ENCODE measurements at places on chromosomes 3 and 15.

- no peak for DNase-seq
Observed at GRCh38 chr3:114706591-114707232, 412.9 kb downstream of the TIGIT start.

DNA sequence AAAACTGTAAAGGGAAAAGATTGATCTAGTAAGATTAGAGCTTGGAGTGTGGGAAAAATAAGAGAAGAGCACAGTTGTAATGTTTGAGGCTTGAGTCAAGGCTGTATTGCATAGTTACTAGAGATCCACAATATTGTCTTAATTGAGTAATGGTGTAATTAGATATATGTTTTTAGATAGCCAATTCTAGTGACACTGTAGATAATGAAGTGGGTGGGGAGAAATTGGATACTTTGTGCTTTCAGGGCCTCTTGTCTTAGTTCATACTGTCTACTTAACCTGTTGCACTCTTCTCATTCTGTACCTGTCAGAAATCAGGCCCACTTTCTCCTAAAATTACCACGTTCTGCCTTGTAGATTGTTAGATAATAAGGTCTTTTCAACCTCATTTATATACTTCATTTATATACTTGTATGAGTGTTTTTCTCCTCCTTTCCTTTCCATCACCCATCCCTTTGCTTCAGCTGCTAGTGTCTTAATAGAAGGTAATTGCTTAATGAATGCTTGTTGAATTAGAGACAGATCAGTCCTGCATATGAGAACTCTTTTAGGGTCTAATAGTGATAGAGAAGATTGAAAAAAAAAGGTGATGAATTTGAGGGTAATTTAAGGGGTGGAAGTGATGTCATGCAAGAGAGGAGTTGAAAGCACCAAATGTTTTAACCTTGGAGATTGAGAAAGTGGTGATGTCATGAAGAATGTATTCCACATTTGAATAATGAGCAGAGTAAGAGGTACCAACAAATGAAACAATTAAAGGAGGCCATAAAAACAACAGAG is 32.0 kb downstream of the PIK3CA start:
- DNase-seq: no peak

- no peak for DNase-seq
Observed at GRCh38 chr15:74937272-74937589, 642 bp downstream of the COX5A start.

DNA sequence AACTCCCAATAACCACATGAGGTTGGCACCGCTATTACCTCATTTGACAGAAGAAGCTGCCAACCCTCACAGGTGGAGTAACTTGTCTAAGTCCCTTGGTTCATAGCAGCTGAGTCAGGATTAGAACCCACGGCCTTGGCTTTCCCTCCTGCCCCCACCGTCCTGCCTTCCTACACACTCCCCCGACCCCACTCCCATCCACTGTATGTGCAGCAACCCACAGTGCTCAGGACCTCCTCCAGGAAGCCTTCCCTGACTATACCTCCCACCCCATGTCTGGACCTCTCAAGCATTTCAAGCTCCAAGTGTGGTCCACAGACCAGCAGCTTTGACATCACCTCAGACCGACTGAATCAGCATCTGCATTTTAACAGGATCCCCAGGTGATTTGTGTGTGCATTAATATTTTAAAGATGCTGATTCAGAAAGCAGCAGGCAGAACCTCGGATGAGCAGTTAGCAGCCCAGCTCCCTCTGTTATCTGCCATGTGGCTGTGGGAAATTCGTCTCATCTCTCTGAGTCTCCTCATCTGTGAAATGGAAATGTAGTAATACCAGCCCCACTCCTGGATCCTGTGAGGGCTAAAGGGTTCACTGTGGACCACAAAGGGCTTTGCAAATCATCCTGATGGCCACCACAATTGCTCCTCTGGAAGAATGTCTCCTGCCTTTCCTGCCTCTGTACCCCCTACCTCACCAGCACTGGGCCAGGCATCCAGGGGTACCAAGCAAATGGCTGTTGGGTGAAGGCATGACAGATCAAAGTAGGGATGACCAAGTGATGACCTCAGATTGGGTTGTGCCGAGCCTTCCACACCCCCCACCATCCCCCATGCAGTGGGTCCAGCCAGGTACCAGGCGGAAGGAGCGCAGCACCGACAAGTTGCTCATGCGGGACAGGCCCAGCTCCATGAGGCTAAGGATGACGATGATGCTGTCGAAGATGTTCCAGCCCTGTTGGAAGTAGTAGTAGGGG is 62.7 kb downstream of the SCN5A start:
- DNase-seq: no peak

DNA sequence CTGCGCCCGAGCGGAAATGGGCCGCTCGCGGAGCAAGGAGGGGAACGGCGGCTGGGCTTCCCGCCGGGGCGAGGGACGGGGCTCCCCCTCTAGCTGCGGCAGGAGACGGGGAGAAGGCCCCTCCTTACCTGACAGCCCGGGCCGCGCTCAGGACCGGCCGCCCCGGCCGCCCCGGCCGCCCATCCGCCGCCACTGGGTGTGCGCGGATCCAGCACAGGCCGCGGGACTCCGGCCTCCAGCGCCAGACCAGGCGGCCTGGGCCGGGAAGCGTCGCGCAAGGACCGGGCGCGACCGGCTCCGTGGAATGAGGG is 296 bp downstream of the TPRA1 start:
- DNase-seq: no peak

GRCh38 chr3:11495948-11496557 is 147.7 kb downstream of the VGLL4 start:
- DNase-seq: no peak

DNA sequence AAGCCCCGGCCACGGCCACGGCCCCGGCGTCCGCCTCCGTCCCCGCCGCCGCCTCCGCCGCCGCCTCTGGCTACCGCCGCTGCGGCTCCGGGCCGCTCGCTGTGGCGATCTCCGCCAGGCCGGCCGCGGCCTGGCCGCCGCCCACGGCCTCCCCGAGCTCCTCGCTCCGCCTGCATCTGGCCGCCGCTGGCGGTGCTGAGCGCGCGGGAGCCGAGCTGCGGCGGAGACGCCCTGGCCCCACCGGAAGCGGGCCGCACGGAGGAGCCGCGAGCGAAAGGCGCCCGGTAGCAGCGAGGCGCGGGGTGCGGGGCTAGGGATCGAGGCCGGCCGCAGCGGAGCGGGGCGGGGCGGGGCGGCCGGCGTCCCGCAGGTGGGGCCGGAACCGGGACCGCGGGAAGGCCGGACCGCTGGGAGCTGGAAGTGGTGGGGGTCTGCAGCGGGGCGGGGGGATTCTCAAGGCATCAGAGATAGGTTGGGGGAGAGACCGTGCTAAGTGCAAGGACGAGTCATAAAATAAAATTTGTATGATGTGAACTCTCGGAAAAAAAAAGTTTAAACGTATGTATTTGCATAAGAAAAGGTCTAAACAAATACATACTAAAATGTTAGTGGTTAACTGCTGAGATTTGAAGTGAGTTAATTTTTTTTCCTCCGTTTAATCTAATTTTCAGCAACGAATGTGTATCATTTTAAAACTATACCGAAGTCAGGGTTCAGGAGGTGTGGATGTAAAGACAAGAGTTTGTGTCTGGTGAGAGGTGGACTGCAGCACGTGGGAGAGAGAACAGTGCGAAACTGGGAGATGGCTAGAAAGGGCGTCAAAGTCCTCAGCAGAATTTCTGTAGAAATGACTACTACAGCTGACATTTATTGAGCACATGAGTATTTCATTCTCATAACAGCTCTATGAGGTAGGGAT is at the start of gene AVEN:
Gene AVEN (minus strand): TSS at position 334 of the 919 bp plus-strand sequence. CDS start 158 bp downstream, at position 176.
- DNase-seq: peak; percentile 28

GRCh38 chr15:70047386-70048197 is 50.1 kb downstream of the TLE3 start:
- DNase-seq: no peak

- no peak for DNase-seq
Observed at GRCh38 chr3:41742121-41742520, 219.8 kb downstream of the ULK4 start.

DNA sequence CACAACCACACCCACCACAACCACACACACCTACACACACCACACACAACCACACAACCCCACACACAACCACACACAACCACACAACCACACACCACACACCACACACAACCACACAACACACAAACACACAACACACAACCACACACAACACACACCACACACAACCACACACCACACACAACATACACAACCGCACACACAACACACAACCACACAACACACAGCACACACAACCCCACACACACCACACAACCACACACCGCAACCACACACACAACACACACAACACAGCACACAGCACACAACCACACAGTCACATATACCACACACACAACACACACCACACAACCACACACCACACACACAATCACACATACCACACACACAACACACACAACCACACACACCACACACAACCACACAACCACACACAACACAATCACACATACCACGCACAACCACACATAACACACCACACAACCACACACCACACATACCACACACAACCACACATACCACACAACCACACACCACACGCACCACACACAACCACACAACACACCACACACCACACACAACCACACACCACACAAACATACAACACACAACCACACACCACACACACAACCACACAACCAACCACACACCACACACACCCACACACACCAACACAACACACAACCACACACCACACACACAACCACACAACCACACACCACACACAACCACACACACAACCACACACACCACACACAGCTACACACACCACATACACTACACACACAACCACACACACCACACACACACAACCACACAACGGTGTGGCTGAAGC is 23.7 kb downstream of the CPN2 start:
- no peak for DNase-seq

DNA sequence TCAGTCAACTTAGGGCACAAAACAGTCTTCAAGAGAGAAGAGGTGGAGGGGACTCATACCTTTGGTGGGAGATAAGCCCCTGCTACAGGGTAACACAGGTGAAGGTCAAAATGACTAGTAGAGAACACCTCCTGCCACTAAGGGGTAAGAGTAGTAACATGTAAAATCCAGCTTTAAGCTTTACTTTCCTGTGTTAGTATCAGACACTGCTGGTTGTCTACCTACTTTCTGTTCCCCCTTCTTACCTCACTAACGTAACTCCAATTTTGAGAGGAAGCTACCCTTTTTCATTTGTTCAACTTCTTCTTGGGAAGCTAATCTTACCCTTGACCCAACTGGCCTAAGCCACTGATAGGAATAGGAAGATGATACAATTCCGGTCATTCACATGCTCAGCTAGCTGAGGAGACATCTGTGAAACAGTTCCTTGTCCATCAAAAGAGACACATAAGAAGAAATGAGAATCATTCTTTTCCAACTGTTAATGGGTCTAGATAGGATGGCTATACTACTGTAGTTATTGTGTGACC is 826.8 kb upstream of the CFAP20DC start:
- DNase-seq: no peak

DNA sequence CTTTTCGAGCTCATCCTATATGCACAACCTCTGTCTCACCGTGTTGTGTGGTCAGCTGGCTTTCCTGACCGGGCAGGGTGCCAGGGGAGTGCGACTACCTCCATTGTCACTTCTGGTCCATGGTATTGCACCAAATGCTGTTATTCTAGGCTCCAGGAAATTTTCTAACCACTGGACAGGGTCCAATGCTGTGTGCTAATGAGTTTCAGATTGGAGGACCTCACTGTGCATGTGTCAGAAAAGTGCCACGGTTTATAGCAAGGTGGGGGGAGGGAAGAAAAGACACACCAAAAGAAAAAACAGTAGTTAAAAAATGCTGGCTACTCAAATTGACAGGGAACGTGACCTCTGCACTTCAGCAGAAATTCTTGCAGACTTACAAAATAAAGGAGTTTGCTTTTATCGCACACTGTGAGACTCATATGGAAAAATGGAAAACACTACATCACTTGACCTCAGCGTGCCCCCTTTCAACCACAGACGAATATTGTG is 480.1 kb downstream of the FOXP1 start:
- no peak for DNase-seq

All from activated naive CD4-positive, alpha-beta T cell (primary cell).